ENCODE measurements at places on chromosomes 2 and 18.

- DNase-seq = no peak
Measured at GRCh38 chr2:54290356-54291025, 34.5 kb upstream of the TSPYL6 start.

DNA sequence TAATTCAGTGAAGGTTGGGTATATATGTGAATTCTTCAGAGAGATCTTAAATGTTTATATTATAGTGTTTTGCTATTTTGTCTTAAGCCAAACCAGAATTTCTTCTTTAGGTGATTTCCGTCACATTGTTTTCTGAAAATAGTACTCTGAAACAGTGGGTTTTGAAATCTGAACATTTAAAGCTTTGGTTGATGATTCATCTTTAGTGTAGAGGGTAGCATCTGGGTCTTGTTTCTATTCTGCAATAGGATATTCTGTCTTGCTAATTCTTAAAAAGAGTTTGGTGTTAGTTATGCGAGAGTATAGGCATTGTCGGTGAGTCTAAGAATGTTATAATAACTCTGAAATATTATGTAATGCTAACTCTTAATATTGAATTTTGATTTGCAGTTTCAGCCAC lies 69.6 kb upstream of the FAM237A start:
- no peak for DNase-seq

DNA sequence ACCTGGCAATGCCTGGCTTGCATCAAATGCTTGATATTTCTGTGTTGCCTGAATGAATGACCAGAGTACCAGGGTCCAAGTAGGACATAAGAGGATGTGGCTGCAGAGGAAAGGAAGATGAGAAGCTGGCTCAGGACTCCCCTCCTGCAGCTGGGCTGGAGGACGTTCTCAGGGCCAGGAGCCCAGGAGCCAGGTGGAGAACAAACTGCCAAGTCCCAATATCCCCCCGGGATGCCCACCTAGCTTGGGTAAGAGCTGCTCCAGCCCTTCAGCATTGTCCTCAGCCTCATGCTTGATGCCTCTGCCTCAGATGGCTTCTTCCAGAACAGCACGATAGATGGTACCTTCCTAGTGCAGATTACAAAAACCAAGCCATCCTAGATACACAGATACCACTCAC lies 8.6 kb upstream of the ATP6V1B1 start:
- no peak for DNase-seq

GRCh38 chr2:39093218-39093898 lies 27.5 kb downstream of the SOS1 start:
- no peak for DNase-seq

DNA sequence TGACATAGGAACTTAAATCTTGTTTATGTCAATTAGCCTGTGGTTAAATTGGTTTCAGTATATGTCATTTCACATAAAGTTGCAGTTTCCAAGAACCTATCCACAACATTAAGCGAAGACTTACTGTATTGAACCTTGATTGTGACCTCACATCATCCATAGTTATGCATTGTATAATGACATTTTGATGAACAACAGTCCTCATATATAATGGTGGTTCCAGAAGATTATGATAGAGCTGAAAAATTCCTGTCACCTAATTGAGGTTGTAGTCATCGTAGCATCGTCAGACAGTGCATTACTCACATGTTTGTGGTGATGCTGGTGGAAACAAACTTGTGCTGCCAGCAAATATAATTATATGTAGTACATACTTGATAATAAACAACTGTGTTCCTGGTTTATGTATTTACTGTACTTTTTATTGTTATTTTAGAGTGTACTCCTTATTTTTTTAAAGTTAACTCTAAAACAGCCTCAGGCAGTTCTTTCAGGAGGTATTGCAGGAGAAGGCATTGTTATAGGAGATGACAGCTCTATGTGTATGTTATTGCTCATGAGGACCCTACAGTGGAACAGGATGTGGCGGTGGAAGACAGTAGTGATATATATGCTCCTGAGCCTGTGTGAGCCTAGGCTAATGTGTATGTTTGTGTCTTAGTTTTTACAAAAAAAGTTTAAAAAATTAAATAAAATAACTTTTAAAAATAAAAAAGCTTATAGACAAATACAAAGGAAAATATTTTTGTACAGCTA lies 56.6 kb downstream of the UBE2E3 start:
- DNase-seq = no peak

DNA sequence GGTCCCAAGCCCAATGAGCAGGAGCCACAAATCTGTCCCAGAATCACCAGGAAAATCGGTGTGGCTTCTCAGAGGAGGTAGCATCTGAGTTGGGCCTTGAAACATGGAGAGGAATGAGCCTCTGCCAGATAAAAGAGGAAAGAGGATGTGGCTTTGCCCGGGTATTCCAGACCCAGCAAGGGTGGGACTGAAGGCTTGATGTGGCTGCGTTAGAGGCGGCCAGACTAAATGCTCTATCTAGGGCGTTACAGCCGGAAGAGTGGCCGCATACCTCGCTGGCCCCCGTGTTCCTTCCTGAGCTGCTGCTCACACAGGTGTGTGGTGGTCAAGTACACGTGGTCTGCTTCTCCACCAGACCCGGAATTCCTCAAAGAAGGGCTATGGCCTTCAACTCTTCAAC lies 33.9 kb upstream of the POMC start:
- DNase-seq = no peak

Measured in stimulated activated CD4-positive, alpha-beta T cell treated with anti-CD3 and anti-CD28 coated beads, TNF-alpha, amount 100 ng/mL, for 4 hours (primary cell).